GM19239 (cell line): ENCODE measurements at places on chromosomes 11 and 22.

DNA sequence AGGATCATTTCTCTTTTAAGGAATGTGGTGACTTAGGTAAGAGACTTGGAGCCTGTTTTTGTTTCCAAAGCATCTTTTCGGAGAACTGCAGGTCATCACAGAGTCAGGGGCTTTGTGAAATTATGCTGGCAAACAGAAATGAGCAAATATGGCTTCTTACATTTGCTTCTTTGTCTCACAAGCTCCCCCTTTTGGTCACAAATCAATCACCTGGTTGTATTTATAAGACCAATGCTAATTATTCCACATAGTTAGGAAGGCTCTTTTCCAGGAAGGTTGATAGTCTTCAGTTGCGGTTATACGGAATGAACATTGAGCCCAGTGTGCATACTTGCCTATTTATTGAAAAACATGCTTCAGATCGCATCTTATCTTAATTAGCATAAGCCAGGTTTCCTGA, 34.6 kb upstream of the CEP126 start:
- DNase-seq: no peak

- DNase-seq: no peak
Observed at GRCh38 chr11:84518631-84519183, 1108.4 kb downstream of the DLG2 start.

GRCh38 chr11:111684251-111684650, 81.9 kb downstream of the PPP2R1B start:
- DNase-seq: no peak

DNA sequence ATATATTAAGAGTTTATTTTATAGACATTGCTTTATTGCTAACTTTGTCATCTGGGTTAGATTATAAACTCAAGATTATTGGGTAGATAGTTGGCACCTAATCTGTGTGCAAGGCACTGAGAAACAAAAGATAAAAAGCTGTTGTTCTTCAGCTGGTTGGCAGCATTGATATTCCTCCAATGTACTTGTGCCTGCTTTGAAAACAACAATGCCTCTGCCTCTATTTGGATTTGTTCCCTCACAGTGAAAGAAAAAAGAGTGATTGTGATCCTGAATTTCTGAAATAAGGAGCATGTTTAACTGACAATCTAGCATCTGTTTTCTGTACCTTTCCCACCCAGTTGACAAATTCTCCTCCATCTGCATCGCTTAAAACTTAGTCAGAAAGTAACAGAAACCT, 98.3 kb downstream of the TYR start:
- no peak for DNase-seq

GRCh38 chr22:45544588-45545170, 42.0 kb downstream of the FBLN1 start:
- no peak for DNase-seq

GRCh38 chr11:32438866-32439489, 3.6 kb upstream of the WT1 start:
- DNase-seq: no peak

GRCh38 chr22:28245579-28246224, 326.6 kb upstream of the PITPNB start:
- no peak for DNase-seq

DNA sequence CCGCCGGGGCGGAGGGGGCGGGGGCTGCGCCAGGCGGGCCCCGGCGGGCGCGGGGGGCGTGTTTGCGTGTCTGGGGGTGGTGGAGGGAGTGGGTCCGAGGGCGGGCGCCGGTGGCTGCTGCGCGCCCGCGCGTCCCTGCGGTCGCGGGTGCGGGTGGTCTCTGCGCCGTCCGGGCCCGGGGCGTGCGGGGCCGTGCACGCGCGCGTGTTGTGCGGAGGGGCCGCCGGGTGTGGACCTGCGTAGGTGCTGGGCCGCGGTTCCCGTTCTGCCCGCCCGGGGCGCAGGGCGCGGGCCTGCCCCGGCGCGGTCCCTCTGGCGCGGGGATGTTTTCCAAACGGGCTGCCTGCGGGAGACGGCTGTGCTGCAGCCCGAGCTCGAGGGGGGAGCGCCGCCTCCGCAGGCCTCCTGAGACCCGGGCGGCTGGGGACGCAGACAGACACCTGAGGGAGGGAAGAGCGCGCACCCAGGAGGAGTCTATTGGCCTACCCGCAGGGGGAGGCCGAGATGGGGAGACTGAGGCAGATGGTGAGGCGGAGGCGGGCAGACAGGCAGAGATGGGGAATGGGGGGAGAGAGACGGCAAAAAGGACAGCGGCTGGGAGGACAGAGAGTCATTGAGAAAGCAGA, 442 bp downstream of the PELI3 start:
- peak; percentile 68 for DNase-seq

DNA sequence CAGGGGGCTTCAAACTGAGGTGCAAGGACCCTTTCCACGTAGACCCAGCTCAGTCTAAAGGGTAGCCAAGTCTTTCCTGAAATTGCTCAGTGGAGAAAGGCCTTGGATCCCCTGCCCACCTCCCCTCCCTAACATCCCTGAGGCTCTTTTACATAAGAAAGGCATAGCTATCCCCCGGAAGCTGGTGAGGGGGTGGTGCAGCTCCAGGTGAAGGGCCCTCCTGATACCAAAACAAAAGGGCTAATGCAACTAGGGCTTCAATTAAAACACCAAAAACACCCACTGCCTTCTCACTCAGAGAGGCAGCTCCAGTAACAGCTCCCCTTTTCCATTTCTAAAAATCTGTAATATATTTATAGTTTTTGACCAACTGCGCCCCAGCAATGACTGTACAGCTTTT, 5.8 kb downstream of the SHANK2 start:
- DNase-seq: no peak

GRCh38 chr22:32539631-32540421, 65.2 kb downstream of the FBXO7 start:
- DNase-seq: no peak

GRCh38 chr11:69820441-69820840, 1.2 kb upstream of the FGF3 start:
- DNase-seq: no peak

DNA sequence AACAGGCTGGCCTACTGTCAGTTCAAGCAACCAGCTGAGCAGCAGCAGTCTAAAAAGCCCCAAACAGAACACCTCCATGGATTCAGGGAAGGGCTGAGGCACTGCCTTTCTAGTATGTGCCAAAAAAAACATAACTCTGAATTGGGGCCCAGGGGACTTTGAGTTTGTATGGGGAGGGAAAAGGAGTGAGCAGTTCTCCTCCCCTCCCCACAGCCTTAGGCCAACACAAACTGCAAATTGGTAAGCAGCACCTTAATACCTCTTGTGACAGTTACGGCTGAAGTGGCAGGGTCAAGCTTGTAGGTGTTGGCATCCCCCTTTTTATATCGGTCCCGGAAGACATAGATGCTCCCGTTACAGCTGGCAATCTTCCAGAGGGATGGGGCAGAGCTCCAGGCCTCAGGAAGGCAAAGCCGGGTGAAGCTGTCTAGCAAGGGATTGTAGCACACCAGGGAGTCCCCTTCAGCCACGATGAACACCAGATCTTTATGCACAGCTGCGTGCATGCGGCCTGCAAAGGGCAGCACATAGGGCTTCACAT, 6.0 kb downstream of the KBTBD4 start:
- no peak for DNase-seq

DNA sequence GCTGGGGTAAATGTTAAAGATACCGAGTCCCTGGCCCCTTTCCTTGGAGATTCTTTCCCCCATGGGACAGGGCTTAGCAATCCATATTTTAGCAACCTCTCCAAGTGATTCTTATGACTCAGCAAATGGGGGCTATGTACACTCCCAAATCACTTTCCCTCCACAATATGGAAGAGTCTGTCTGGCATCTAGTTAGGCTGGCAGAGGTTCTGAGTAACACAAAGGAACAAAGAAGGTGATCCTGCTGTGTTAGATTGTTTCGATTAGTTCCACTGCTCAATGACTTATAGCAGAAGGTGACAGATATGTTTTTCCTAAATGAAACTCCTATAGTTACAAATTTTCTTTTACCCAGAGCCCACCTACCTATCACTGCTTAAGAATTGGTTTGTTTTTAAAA, 154.0 kb upstream of the SYT13 start:
- no peak for DNase-seq
